Effector memory CD8-positive, alpha-beta T cell (primary cell): ENCODE measurements at places on chromosomes 3 and 15.

- no peaks in the 10 kb centered on the region for H3K27me3 ChIP-seq
- H3K36me3 ChIP-seq, result no peaks in the 10 kb centered on the region
Observed at GRCh38 chr3:153595186-153595815, 433.3 kb downstream of the RAP2B start.

GRCh38 chr3:159236321-159236720, 434.5 kb downstream of the MFSD1 start:
- H3K4me3 ChIP-seq, result no peak overlapping the region
- no peaks in the 10 kb centered on the region for H3K4me1 ChIP-seq
- no peaks in the 10 kb centered on the region for H3K36me3 ChIP-seq
- DNase-seq, result no peak
- H3K27me3 ChIP-seq, result no peaks in the 10 kb centered on the region
- H3K27ac ChIP-seq, result no peak overlapping the region

- H3K4me1 ChIP-seq, result no peaks in the 10 kb centered on the region
- H3K27ac ChIP-seq, result no peak overlapping the region
- H3K36me3 ChIP-seq, result no peaks in the 10 kb centered on the region
- H3K4me3 ChIP-seq, result no peak overlapping the region
Observed at GRCh38 chr15:43968551-43968950, 141.7 kb downstream of the WDR76 start.

GRCh38 chr3:129004639-129005295, 3.7 kb downstream of the EFCC1 start:
- no peak overlapping the region for H3K27ac ChIP-seq
- DNase-seq, result no peak
- no peak overlapping the region for H3K4me3 ChIP-seq
- peaks cover 34% of the 10 kb centered on the region for H3K27me3 ChIP-seq
- no peaks in the 10 kb centered on the region for H3K36me3 ChIP-seq
- H3K4me1 ChIP-seq, result peaks cover 24% of the 10 kb centered on the region

GRCh38 chr3:105622169-105622568, 246.6 kb downstream of the CBLB start:
- H3K27me3 ChIP-seq, result no peaks in the 10 kb centered on the region
- no peak overlapping the region for H3K27ac ChIP-seq
- H3K4me3 ChIP-seq, result no peak overlapping the region
- DNase-seq, result no peak
- H3K36me3 ChIP-seq, result no peaks in the 10 kb centered on the region

- no peak for DNase-seq
- H3K27me3 ChIP-seq, result peaks cover 8% of the 10 kb centered on the region
- H3K36me3 ChIP-seq, result peaks cover 3% of the 10 kb centered on the region
- H3K4me3 ChIP-seq, result no peak overlapping the region
Observed at GRCh38 chr3:141380987-141381386, 12.7 kb downstream of the ZBTB38 start.

- no peaks in the 10 kb centered on the region for H3K27me3 ChIP-seq
- DNase-seq, result peak; percentile 35
- H3K36me3 ChIP-seq, result peaks cover 72% of the 10 kb centered on the region
- H3K4me3 ChIP-seq, result peak overlapping the region; percentile 83
- H3K4me1 ChIP-seq, result peaks cover 80% of the 10 kb centered on the region
- H3K27ac ChIP-seq, result peak overlapping the region; percentile 97
Observed at GRCh38 chr15:77021803-77022381, 27.0 kb downstream of the PSTPIP1 start.

- no peaks in the 10 kb centered on the region for H3K36me3 ChIP-seq
- peaks cover 16% of the 10 kb centered on the region for H3K4me1 ChIP-seq
- H3K27ac ChIP-seq, result no peak overlapping the region
- H3K4me3 ChIP-seq, result no peak overlapping the region
Observed at GRCh38 chr3:10561946-10562560, 56.7 kb upstream of the ATP2B2 start.

DNA sequence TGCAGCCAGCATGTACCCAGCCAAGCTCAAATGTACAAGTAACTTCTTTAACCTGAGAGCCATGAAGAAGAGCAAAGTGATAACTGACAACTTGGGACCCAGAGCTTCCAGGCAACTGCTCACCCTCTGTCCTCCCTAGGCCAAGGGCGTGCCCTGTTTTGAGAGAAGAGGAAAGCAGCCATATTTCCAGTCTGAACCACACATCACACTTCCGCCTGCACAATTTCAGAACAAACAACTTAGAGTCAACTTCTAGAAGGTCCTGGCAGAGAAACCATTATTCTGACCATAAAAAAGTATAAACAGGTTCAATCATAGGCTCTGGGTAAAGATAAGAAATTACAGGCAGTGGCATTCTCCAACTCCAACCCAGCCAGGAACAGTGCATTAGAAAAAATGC, 50.1 kb downstream of the ITGB5 start:
- peaks cover 17% of the 10 kb centered on the region for H3K4me1 ChIP-seq
- H3K4me3 ChIP-seq, result no peak overlapping the region
- H3K27me3 ChIP-seq, result peaks cover 20% of the 10 kb centered on the region
- no peak overlapping the region for H3K27ac ChIP-seq
- no peak for DNase-seq

DNA sequence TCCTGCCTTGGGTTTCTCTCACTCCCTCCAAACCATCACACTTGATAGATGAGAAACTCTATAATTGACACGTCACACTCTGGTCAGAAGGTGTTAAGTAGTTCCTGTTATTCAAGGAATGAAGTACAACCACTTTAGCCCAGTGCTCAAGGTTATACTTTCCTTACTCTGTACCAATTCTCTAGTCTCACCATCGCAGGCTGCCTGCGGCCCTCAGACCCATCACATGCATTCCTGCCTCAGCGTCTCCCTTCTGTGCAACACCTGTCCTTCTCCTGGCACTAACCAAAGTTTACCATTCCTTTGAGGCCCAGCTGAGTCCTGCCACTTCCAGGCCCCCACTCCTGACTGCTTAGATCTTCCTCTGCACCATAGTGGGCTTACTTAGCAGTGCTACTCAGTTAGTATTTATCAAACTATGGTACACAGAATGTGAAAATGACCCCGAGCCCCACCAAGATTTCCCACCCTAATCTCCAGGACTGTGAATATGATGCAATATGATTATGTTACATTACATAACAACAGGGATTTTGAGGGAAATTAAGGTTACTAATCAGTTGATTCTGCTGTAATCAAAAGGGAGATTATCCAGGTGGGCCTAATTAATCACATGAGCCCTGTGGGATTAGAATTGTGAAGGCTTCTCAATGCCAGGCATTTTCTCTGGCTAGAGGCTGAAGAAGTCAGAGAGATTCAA, 36.2 kb downstream of the SPINK8 start:
- H3K4me3 ChIP-seq, result no peak overlapping the region
- DNase-seq, result no peak
- peaks cover 40% of the 10 kb centered on the region for H3K4me1 ChIP-seq

GRCh38 chr15:45471151-45471550, 51.4 kb downstream of the SLC30A4 start:
- no peaks in the 10 kb centered on the region for H3K36me3 ChIP-seq
- H3K27me3 ChIP-seq, result peaks cover 59% of the 10 kb centered on the region
- DNase-seq, result no peak
- no peak overlapping the region for H3K4me3 ChIP-seq
- no peaks in the 10 kb centered on the region for H3K4me1 ChIP-seq

- peaks cover 17% of the 10 kb centered on the region for H3K27me3 ChIP-seq
- H3K4me1 ChIP-seq, result no peaks in the 10 kb centered on the region
- H3K4me3 ChIP-seq, result no peak overlapping the region
Observed at GRCh38 chr3:39433642-39434041, 27.1 kb downstream of the RPSA start.

GRCh38 chr3:108159105-108159504, 63.1 kb downstream of the IFT57 start:
- no peaks in the 10 kb centered on the region for H3K36me3 ChIP-seq
- DNase-seq, result no peak
- H3K27me3 ChIP-seq, result no peaks in the 10 kb centered on the region

DNA sequence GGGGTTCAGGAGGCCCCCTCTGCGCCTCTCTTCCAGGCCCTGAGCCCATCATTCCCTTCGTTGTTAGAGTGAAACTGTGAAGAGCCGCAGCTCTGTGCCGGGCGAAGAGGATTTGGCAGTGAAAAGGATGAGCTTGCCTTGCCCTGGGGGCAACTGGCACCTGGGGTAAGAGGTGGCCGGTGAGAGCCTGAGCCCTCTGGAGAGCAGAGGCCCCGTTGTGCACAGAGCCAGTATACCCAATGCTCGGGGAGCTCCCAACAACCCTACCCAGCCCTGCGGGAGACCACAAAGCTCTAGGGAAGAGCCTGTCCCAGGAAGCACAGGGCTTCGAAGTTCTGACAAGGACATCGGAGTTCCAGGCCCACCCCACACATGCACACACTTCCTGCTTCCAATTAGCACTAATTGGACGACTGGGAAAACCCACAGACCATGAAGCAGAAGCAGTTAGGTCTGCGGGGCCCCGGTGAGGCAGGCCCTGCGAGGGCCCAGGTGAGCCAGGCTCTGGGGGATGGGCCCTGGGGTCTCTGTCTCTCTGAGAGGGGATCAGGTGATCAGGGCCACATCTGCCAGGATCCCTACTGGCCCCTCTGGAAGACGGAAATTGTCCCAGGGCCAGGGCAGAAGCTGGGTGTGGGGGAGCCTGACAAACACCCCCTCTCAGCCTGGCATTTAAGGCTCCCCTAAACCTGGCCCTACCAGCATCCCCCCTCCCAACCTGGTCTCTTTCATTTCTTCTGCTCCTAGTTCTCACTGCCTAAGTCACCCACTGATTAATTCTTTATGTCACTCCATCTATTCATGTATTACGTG, 27.9 kb upstream of the SFMBT1 start:
- peaks cover 8% of the 10 kb centered on the region for H3K36me3 ChIP-seq
- H3K27me3 ChIP-seq, result no peaks in the 10 kb centered on the region
- peaks cover 13% of the 10 kb centered on the region for H3K4me1 ChIP-seq
- peak overlapping the region; percentile 89 for H3K4me3 ChIP-seq
- no peak for DNase-seq

DNA sequence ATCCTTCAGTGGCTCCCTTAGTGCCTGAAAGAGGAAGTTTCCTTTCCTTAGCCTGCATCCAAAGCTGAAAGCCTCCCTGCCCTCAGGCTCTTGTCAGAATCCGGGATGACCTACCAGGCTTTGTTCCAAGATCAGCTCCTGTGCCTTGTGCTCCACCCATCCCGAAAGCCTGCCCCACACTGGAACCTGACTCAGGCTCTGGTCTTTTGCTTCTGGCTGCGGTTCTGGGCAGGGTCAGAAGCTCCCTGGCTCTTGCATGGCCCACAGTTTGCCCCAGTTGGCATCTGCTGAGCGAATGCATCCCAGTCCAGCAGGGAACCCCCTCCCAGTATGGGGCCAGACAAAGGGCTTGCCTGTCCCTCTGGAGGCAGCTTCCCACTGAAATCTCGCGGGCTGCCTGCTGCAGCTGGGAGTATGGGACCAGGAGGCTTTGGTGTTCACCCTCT, 25.9 kb upstream of the KIF23 start:
- H3K4me1 ChIP-seq, result no peaks in the 10 kb centered on the region
- peaks cover 9% of the 10 kb centered on the region for H3K27me3 ChIP-seq
- DNase-seq, result no peak
- no peak overlapping the region for H3K27ac ChIP-seq
- H3K4me3 ChIP-seq, result no peak overlapping the region
- H3K36me3 ChIP-seq, result no peaks in the 10 kb centered on the region

- H3K27me3 ChIP-seq, result peaks cover 42% of the 10 kb centered on the region
- H3K4me3 ChIP-seq, result no peak overlapping the region
- no peak for DNase-seq
- H3K27ac ChIP-seq, result peak overlapping the region; percentile 11
- no peaks in the 10 kb centered on the region for H3K4me1 ChIP-seq
Observed at GRCh38 chr15:57640930-57641682, 49.4 kb downstream of the MYZAP start.

DNA sequence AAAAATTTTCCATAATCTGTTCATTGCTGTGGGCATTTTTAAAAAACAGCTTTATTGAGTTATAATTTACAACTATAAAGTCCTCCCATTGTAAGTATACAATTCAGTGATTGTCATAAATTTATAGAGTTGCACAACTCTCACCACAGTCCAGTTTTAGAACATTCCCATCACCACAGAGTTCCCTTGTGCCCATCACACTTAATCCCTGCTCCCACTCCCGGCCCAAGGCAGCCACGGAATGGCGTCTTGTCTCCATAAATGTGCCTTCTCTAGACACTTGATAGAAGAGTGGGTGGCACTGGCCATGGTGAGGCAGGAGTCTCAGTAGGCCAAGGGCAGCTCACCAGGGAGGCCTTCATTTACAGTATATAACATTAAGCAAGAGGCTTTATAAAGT, 6.3 kb downstream of the TSEN2 start:
- no peak overlapping the region for H3K4me3 ChIP-seq
- peaks cover 15% of the 10 kb centered on the region for H3K36me3 ChIP-seq
- no peak for DNase-seq
- no peak overlapping the region for H3K27ac ChIP-seq

DNA sequence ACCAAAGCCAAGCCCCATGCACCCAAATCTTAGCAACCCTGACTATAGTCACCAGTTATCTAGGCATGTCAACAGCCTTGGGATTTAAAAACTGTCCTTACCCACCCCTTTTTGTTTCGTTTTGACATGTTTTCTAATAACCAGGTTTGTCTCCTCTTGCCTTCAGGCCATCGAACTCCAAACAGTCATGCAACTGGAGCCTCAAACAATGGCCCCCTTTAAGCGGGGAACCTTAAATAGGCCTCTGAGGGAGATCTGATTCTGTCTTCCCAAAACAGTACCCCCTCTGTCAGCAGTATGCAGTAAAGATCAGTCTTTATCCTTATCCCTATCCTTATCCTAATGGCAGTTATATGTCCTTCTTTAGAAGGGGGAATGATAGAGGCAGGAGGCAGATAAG, 105.7 kb downstream of the DPH6 start:
- no peak for DNase-seq
- no peak overlapping the region for H3K4me3 ChIP-seq

GRCh38 chr3:53842436-53843194, 3.6 kb downstream of the CHDH start:
- no peak overlapping the region for H3K4me3 ChIP-seq
- no peak for DNase-seq
- H3K36me3 ChIP-seq, result peaks cover 2% of the 10 kb centered on the region
- H3K27me3 ChIP-seq, result peaks cover 42% of the 10 kb centered on the region
- H3K4me1 ChIP-seq, result no peaks in the 10 kb centered on the region

GRCh38 chr3:184428561-184429175, 48.8 kb downstream of the CHRD start:
- peaks cover 34% of the 10 kb centered on the region for H3K27me3 ChIP-seq
- no peaks in the 10 kb centered on the region for H3K4me1 ChIP-seq
- H3K27ac ChIP-seq, result no peak overlapping the region
- no peak overlapping the region for H3K4me3 ChIP-seq
- H3K36me3 ChIP-seq, result no peaks in the 10 kb centered on the region
- no peak for DNase-seq
